Astrocyte (in vitro differentiated cells and primary cell): ENCODE measurements at places on chromosomes 16 and 17.

DNA sequence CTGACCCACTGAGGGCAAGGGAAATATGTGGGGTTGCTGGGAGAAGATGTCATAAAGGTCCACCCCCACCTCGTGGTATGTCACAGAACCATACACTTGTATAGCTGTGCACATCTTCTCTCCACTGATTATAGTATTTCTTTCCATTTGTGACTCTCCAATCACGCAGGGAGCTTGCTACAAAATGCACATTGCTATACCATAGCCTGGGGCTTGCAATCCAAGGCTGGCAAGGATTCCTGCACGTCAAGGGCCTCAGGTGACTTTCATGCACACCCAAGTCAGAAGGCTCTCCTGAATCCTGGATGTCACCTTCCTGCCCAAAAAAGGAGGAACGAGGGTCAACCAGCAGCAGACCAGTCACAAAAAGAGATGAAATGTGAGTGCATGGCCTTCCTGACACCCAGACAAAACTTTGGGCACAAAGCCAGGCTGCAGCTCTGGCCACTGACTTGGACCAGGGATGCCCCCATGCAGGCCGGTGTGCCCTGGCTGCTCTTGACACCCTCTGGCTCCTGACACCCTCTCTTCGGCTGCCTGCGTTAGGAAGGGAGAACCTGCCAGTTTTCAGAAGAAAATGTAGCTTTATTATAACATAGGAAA, 12.1 kb downstream of the TBC1D26 start:
- no peaks in the 10 kb centered on the region for H3K36me3 ChIP-seq
- peaks cover 3% of the 10 kb centered on the region for H3K4me1 ChIP-seq
- no peak overlapping the region for H3K4me3 ChIP-seq
- no peaks in the 10 kb centered on the region for H3K27me3 ChIP-seq

DNA sequence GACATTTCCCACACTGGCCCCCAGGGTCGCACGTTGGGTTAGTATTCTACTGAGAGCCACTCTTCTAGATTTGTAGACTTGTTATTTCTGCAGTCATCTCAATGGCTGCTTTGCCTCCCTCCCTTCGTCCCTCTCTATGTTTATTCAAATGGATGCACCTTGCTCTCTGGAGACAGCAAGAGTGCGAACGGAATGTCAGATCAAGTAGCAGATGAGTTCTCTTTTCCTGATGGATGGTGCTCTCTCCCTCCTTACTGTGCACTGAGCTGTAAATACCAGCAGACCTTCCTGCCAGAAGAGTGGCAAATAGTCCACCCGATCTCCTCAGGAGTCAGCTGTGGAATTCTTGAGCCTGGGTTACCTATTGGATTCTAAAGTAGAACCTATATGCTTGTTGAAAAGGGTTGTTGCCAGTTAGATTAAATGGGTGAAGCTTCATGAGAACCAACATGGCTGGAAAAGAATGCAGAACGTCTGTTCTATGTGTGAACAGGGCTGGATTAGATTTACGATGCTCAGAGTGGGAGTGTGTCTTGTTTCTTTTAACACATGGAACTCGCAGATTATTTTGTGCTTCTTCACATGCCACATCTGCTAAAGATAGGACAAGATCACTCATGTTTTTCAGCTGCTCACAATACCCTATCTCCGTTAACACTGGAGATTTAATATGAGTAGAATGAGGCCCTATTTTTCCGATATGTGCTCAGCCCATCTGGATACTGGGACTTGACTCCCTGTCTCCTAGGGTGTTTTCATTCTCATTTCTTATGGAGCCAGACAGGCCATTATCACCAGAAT, 6.1 kb downstream of the GNAO1 start:
- no peaks in the 10 kb centered on the region for H3K36me3 ChIP-seq
- H3K27ac ChIP-seq = no peak overlapping the region
- no peak overlapping the region for H3K4me3 ChIP-seq
- DNase-seq = no peak
- H3K4me1 ChIP-seq = peaks cover 3% of the 10 kb centered on the region

- H3K4me1 ChIP-seq = peaks cover 2% of the 10 kb centered on the region
- peaks cover 12% of the 10 kb centered on the region for H3K36me3 ChIP-seq
- H3K27me3 ChIP-seq = no peaks in the 10 kb centered on the region
- no peak overlapping the region for H3K27ac ChIP-seq
Observed at GRCh38 chr17:40086150-40087044, 14.0 kb downstream of the NR1D1 start.

DNA sequence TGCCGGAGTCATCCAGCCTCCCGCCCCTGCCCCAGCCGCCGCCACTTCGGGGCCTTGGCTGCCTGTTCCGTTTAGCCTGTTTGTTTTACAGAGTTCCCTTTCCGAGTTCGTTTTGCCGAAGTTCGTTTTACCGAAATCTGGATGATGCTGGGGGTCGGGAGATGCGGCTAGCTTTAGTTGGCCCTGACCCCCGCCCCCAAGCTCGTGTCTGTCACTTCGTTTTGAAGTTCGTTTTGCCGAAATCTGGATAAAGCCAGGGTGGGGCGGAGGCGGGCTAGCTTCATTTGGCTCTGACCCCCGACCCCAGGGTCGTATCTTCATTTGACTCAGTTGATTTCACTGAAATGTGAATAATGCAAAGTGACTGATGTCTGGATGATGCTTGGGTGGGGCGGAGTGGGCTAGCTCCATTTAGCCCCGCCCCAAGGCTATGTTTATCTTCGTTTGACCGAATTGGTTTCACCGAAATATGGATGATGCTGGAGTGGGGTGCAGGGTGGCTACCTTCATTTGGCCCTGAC, 591 bp downstream of the PSMD7 start:
- no peak for DNase-seq
- H3K27me3 ChIP-seq = no peaks in the 10 kb centered on the region
- peaks cover 27% of the 10 kb centered on the region for H3K36me3 ChIP-seq
- peak overlapping the region; percentile 98 for H3K27ac ChIP-seq

- H3K27ac ChIP-seq = no peak overlapping the region
- H3K4me3 ChIP-seq = no peak overlapping the region
- H3K27me3 ChIP-seq = no peaks in the 10 kb centered on the region
- H3K4me1 ChIP-seq = no peaks in the 10 kb centered on the region
Observed at GRCh38 chr16:4535627-4536108, 2.9 kb downstream of the CDIP1 start.

- H3K27ac ChIP-seq = peak overlapping the region; percentile 95
- peak overlapping the region; percentile 99 for H3K4me3 ChIP-seq
- H3K4me1 ChIP-seq = peaks cover 21% of the 10 kb centered on the region
- DNase-seq = no peak
Observed at GRCh38 chr17:39981207-39981741, 667 bp downstream of the PSMD3 start.

DNA sequence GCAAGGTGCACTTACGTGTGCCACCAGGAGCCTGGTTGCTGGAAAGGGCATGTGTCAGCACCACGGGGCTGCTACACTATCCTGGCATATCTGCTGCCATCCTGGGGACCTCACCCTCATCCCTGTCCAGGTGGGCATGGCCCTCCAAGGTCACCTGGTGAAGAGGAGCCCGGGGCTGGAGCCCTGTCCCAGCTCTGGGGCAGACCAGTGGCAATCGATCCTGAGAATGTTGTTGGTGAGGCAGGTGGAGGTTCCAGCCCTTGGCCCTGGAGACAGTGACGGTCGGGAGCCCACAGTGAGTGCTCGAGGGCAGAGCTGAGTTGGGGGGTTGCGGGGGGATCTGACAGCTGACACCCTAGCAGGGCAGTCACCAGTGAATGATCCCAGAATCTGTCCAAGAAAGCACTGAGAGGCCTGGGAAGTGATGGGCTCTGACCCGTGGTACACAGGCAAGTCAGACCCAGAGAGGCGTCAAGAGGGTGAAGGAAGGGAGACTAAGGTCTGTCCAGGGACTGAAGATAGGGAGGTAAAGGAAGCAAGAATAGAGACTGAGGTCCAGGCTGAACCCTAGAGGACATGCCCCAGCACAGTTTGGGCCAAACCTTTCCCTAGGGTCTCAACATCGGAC, 17.6 kb downstream of the POLR3K start:
- H3K27me3 ChIP-seq = no peaks in the 10 kb centered on the region
- H3K36me3 ChIP-seq = peaks cover 3% of the 10 kb centered on the region
- H3K4me1 ChIP-seq = no peaks in the 10 kb centered on the region
- DNase-seq = no peak

DNA sequence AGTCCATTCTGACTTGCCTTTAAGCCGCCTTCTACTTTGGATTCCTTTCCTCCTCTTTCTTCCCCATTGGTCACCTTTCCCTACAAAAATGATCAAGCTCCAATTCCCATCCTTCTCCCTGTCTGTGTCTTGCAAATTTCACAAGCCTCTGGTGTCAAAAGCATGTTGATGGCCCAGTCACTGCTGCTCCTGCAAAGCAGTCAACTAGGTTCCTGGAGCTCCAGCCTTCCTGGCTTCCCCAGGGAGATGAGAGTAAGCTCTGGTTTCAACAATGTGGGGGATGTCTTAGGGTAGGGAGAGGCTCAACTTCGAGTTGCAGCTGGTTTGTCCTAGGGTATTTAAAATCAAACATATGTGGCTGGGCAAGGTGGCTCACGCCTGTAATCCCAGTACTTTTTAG, 36.1 kb upstream of the HELZ start:
- no peak overlapping the region for H3K4me3 ChIP-seq
- no peak for DNase-seq
- no peaks in the 10 kb centered on the region for H3K36me3 ChIP-seq
- H3K27me3 ChIP-seq = no peaks in the 10 kb centered on the region

- H3K4me1 ChIP-seq = no peaks in the 10 kb centered on the region
- no peaks in the 10 kb centered on the region for H3K36me3 ChIP-seq
- DNase-seq = no peak
Observed at GRCh38 chr16:49869731-49870130, 13.8 kb upstream of the ZNF423 start.

- DNase-seq = no peak
- peaks cover 4% of the 10 kb centered on the region for H3K4me1 ChIP-seq
- H3K27ac ChIP-seq = no peak overlapping the region
- H3K36me3 ChIP-seq = no peaks in the 10 kb centered on the region
Observed at GRCh38 chr16:75088216-75088615, 28.4 kb downstream of the LDHD start.

- no peak overlapping the region for H3K27ac ChIP-seq
- peaks cover 38% of the 10 kb centered on the region for H3K27me3 ChIP-seq
- H3K4me3 ChIP-seq = peak overlapping the region; percentile 62
- peaks cover 21% of the 10 kb centered on the region for H3K4me1 ChIP-seq
- H3K36me3 ChIP-seq = no peaks in the 10 kb centered on the region
- no peak for DNase-seq
Observed at GRCh38 chr17:77887110-77887463, 71.4 kb upstream of the TNRC6C start.

- no peak overlapping the region for H3K4me3 ChIP-seq
- H3K4me1 ChIP-seq = no peaks in the 10 kb centered on the region
- H3K27ac ChIP-seq = no peak overlapping the region
- no peak for DNase-seq
Observed at GRCh38 chr17:13096291-13096690, 78.5 kb upstream of the ELAC2 start.

- H3K27me3 ChIP-seq = no peaks in the 10 kb centered on the region
- peaks cover 21% of the 10 kb centered on the region for H3K4me1 ChIP-seq
- H3K4me3 ChIP-seq = no peak overlapping the region
- peaks cover 4% of the 10 kb centered on the region for H3K36me3 ChIP-seq
- H3K27ac ChIP-seq = no peak overlapping the region
Observed at GRCh38 chr16:57038166-57038565, 48.8 kb downstream of the NLRC5 start.

GRCh38 chr16:81151648-81152310, 55.6 kb upstream of the GCSH start:
- H3K27me3 ChIP-seq = no peaks in the 10 kb centered on the region
- H3K4me3 ChIP-seq = no peak overlapping the region
- no peaks in the 10 kb centered on the region for H3K36me3 ChIP-seq
- no peak overlapping the region for H3K27ac ChIP-seq

GRCh38 chr17:40230670-40231069, 11.6 kb downstream of the WIPF2 start:
- peaks cover 5% of the 10 kb centered on the region for H3K36me3 ChIP-seq
- no peaks in the 10 kb centered on the region for H3K27me3 ChIP-seq
- no peak for DNase-seq
- no peak overlapping the region for H3K27ac ChIP-seq
- H3K4me1 ChIP-seq = no peaks in the 10 kb centered on the region

GRCh38 chr17:385178-385835, 32.7 kb upstream of the RPH3AL start:
- no peak for DNase-seq
- peaks cover 16% of the 10 kb centered on the region for H3K27me3 ChIP-seq
- peak overlapping the region; percentile 17 for H3K4me3 ChIP-seq
- H3K27ac ChIP-seq = no peak overlapping the region
- peaks cover 8% of the 10 kb centered on the region for H3K4me1 ChIP-seq

- no peak overlapping the region for H3K27ac ChIP-seq
- no peaks in the 10 kb centered on the region for H3K4me1 ChIP-seq
- H3K36me3 ChIP-seq = no peaks in the 10 kb centered on the region
Observed at GRCh38 chr17:36889770-36890349, 47.4 kb upstream of the LHX1 start.

DNA sequence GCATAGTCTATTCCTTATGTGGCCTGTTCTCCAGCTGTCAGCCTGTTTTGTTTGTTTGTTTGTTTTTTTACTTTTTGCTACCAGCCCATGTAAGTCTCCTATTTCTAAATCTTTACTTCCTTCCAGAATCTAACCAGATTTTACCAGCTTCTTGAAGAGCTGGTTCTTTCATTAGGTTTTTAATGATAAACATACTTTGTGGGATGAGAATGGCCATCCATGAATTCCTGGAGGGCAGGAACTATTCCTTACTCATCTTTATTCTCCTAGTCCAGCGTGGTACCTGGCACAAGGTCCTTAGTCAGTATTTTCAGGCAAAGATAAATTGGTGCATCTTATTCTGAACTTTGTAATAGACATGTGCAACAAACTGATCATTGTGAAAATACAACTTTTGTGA, 17.3 kb downstream of the RSPRY1 start:
- peak; percentile 31 for DNase-seq
- H3K4me1 ChIP-seq = no peaks in the 10 kb centered on the region
- no peak overlapping the region for H3K27ac ChIP-seq
- H3K27me3 ChIP-seq = no peaks in the 10 kb centered on the region
- no peak overlapping the region for H3K4me3 ChIP-seq

DNA sequence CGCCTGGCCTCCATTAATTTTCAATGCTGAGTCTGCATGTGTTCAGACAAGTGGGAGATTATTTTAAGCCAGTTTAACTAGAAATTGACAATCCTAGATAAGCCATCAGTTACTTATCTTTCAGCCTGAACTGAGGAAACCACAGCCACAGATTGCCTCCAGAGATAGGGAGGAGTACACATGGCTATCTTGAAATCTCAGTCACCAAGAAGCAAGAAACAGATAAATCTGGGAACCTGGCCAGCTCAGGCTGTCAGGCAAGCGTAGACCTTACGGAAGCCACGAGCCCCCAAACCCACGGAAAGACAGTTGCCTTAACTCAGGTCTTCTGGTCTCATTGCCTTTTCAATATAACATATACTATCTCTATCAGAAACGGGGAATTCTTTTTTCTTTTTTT, 2.0 kb upstream of the GLG1 start:
- no peaks in the 10 kb centered on the region for H3K36me3 ChIP-seq
- no peak overlapping the region for H3K27ac ChIP-seq
- peaks cover 16% of the 10 kb centered on the region for H3K4me1 ChIP-seq

DNA sequence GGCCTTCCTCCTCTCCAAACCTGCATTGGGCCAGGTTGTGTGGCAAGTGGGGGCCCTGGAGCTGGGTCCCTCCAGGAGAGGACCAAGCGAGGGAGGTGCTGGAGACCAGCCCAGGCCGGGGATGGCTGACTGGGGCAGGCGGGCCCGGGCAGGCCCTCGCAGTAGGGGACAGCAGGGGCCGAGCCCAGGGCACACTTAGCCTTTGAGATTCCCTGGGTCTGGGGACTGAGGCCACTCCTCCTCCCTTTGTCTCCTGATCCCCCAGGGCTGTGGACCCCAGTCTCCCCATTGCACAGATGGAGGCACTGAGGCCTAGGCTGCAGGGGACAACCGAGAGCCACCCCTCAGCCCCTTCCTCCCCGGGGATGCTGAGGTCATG, 5.2 kb downstream of the FOXJ1 start:
- H3K27ac ChIP-seq = no peak overlapping the region
- DNase-seq = no peak
- H3K4me3 ChIP-seq = no peak overlapping the region
- no peaks in the 10 kb centered on the region for H3K36me3 ChIP-seq
